ENCODE measurements at places on chromosomes 11 and 22. TPM values are rescaled to one million over a fixed set of nuclear protein-coding genes. Genes with fewer than 3 reads are reported as not detected.

The TUB gene
- total RNA-seq, result 0.76 TPM

The B3GAT1 gene
- total RNA-seq, result 3.7 TPM

The C22orf15 gene
- 2.0 TPM for total RNA-seq

DNA sequence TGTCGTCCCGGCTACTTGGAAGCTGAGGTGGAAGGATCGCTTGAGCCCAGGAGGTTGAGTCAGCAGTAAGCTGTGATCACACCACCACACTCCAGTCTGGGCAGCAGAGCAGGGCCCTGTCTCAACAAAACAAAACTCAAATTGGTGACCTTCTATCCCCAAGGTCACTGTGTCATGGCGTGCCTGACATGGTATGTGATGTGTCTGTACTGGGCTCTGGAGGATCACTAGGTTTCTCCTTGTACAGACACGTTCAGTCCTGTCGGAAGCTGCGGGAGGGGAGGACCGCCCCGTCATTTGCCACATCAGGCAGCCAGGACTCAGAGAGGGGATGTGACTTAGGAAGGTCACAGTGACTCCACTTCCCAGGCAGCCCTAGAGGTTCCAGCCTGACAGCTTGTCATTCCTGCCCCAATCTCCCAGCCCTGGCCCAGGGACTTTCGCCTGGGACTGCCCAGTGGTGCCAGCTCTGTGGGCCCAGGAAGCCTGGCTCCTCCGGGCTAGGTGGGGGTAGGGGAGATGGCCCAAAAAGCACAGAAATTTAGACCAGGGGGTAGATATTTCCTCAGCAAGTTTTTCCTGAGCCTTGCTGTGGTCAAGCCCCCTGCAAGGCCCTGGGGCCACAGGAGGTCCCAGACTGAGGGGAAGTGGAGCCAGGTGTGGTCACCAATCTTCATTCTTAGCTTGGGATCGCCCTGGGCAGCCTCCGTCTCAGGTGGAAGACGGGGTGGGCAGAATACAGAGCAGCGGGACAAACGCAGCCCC is 53.2 kb downstream of the TRIOBP start:
- DNase-seq, result no peak
- H3K4me3 ChIP-seq, result no peak overlapping the region

- no peaks in the 10 kb centered on the region for H3K27me3 ChIP-seq
- peaks cover 6% of the 10 kb centered on the region for H3K4me1 ChIP-seq
- peak overlapping the region; percentile 81 for H3K27ac ChIP-seq
- DNase-seq, result peak; percentile 75
Observed at GRCh38 chr11:117143390-117143789, 697 bp upstream of the PAFAH1B2 start.

GRCh38 chr11:66011785-66012303 is at the start of gene CST6:
Gene CST6 (plus strand): TSS chr11:66012008. CDS start chr11:66012045, 37 bp downstream.
- no peaks in the 10 kb centered on the region for H3K36me3 ChIP-seq
- no peak for DNase-seq
- H3K27ac ChIP-seq, result no peak within 1 kb of the TSS
- H3K27me3 ChIP-seq, result no peaks in the 10 kb centered on the region
- peaks cover 22% of the 10 kb centered on the region for H3K4me1 ChIP-seq

The TMEM45B gene
- total RNA-seq, result not detected

DNA sequence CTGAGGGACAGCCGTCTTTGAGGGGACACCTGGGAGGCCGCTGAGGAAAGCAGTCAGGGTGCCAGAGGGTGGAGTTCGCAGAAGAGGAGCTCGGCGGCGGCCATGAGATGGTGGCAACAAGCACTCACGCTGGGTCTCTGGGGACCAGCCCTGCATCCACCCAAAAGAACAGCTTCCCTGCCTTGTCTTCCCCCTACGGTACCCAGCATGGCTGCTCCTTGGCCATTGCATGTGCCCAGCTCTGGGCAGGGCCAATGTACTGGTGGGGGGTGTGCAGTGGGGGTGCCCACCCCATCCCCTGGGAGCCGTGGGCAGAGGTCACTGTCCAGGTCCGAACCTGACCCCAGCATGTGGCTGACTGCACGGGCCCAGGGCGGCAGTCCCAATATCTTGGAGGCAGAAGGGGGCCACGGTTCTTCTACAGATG is 42.3 kb downstream of the OSBPL5 start:
- DNase-seq, result no peak
- H3K4me1 ChIP-seq, result no peaks in the 10 kb centered on the region
- H3K36me3 ChIP-seq, result peaks cover 4% of the 10 kb centered on the region
- no peak overlapping the region for H3K4me3 ChIP-seq
- no peaks in the 10 kb centered on the region for H3K27me3 ChIP-seq

GRCh38 chr22:36641902-36642640 is 61.5 kb downstream of the CACNG2 start:
- peaks cover 27% of the 10 kb centered on the region for H3K27me3 ChIP-seq
- DNase-seq, result peak; percentile 75
- H3K4me3 ChIP-seq, result no peak overlapping the region
- peaks cover 8% of the 10 kb centered on the region for H3K4me1 ChIP-seq
- H3K36me3 ChIP-seq, result no peaks in the 10 kb centered on the region
- H3K27ac ChIP-seq, result no peak overlapping the region

DNA sequence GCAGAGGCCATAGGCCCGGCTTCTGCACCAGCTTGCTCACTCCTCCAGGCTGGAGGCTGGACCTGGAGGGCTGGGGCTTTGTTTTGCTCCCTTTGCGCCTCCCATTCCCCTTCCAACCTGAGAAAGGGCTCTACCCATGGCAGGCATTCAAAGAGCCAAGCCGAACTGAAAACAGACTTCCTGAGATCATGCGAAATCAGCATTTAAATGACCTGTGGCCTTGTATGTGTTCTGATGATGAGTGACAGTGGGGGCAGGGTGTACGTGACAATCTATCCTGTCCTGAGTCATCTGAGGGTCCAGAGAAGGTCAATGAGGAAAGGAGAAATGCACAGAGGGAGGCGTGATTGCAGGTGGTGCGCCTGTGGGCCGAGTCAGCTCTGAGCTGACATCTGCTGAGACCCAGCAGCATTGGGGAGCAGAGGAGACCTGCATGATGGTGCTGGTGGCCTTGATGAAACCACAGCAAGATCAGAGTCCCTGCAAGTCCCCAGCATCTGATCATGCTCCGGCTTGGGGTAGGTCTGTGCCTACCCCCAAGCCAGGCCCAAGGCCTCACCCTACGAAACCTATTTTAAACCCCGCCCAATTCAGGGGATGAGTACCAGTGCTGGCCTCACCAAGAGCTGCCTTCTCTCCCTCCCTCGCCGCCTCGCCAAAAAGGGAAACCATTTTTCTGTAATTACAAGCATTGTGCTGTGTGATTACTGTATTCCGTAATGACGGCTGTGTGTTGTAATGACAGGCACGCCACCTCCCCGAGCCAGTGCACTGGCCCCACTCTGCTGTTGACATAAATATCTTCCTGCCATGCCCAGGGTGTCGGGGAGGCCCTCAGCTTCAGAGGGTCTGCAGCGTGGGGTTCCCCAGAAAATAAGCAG is 95.2 kb upstream of the ANO1 start:
- H3K4me3 ChIP-seq, result no peak overlapping the region
- H3K27me3 ChIP-seq, result peaks cover 66% of the 10 kb centered on the region
- H3K27ac ChIP-seq, result no peak overlapping the region
- no peaks in the 10 kb centered on the region for H3K36me3 ChIP-seq
- DNase-seq, result no peak

The TBX1 gene
- total RNA-seq, result 4.7 TPM

GRCh38 chr22:39139933-39140332 is 12.5 kb downstream of the CBX7 start:
- no peak overlapping the region for H3K27ac ChIP-seq
- H3K27me3 ChIP-seq, result no peaks in the 10 kb centered on the region
- H3K36me3 ChIP-seq, result no peaks in the 10 kb centered on the region
- H3K4me3 ChIP-seq, result no peak overlapping the region
- DNase-seq, result no peak
- H3K4me1 ChIP-seq, result peaks cover 9% of the 10 kb centered on the region

DNA sequence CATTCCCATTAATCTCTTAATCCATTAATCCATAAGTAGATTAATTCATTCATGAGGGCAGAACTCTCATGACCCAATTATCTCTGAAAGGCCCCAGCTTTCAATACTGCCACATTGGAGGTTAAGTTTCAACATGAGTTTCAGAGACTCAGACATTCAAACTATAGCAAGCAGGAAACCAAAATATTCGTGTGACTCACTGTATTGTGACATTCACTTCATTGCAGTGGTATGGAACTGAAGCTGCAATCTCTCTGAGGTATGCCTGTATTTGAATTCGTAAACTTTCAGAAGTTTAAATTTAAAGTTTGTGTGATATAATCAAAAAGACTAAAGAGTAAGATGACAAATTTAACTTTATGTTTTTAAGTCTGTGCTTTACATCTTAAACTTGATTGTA is 2.9 kb upstream of the OR52J3 start:
- DNase-seq, result no peak
- no peaks in the 10 kb centered on the region for H3K4me1 ChIP-seq
- no peaks in the 10 kb centered on the region for H3K27me3 ChIP-seq
- no peak overlapping the region for H3K4me3 ChIP-seq
- H3K27ac ChIP-seq, result no peak overlapping the region

The PATE2 gene
- total RNA-seq, result not detected

The GRIK4 gene
- total RNA-seq, result not detected

The FAM227A gene
- 3.8 TPM for total RNA-seq

GRCh38 chr22:42877597-42878340 is 20.7 kb upstream of the ARFGAP3 start:
- DNase-seq, result no peak
- no peaks in the 10 kb centered on the region for H3K27me3 ChIP-seq
- H3K4me1 ChIP-seq, result no peaks in the 10 kb centered on the region
- H3K27ac ChIP-seq, result no peak overlapping the region
- H3K4me3 ChIP-seq, result no peak overlapping the region
- H3K36me3 ChIP-seq, result peaks cover 27% of the 10 kb centered on the region

The GRIA4 gene
- not detected for total RNA-seq

Data from A673 (cell line).